Panc1 (cell line): ENCODE measurements at places on chromosomes 3 and 15. TPM values are rescaled to one million over a fixed set of nuclear protein-coding genes. Genes with fewer than 3 reads are reported as not detected.

The MORC1 gene
- not detected for total RNA-seq

The GOLGA6L1 gene
- not detected for total RNA-seq

The STAB1 gene
- total RNA-seq: 0.39 TPM

- H3K4me1 ChIP-seq: no peaks in the 10 kb centered on the region
- DNase-seq: no peak
- H3K27ac ChIP-seq: no peak overlapping the region
- no peak overlapping the region for H3K4me3 ChIP-seq
Measured at GRCh38 chr15:73904026-73904815, 22.0 kb upstream of the LOXL1 start.

- H3K4me1 ChIP-seq: no peaks in the 10 kb centered on the region
- H3K4me3 ChIP-seq: no peak overlapping the region
- H3K27me3 ChIP-seq: no peaks in the 10 kb centered on the region
- H3K36me3 ChIP-seq: no peaks in the 10 kb centered on the region
Measured at GRCh38 chr15:81633889-81634288, 259.9 kb upstream of the TMC3 start.

- H3K4me3 ChIP-seq: no peak overlapping the region
- H3K27me3 ChIP-seq: no peaks in the 10 kb centered on the region
- H3K36me3 ChIP-seq: peaks cover 14% of the 10 kb centered on the region; the same call in 1 of the 2 replicates
- no peak for DNase-seq
- H3K27ac ChIP-seq: peak overlapping the region; percentile 100
Measured at GRCh38 chr15:67091980-67092677, 26.7 kb downstream of the SMAD3 start.

GRCh38 chr3:192042116-192042515 is 581.2 kb downstream of the PYDC2 start:
- no peaks in the 10 kb centered on the region for H3K27me3 ChIP-seq
- no peaks in the 10 kb centered on the region for H3K36me3 ChIP-seq
- no peak overlapping the region for H3K4me3 ChIP-seq
- no peaks in the 10 kb centered on the region for H3K4me1 ChIP-seq
- no peak for DNase-seq

GRCh38 chr3:108590460-108590859 is 938 bp downstream of the DZIP3 start:
- H3K27me3 ChIP-seq: no peaks in the 10 kb centered on the region
- H3K36me3 ChIP-seq: peaks cover 11% of the 10 kb centered on the region
- no peak for DNase-seq
- H3K27ac ChIP-seq: peak overlapping the region; percentile 99
- peaks cover 17% of the 10 kb centered on the region for H3K4me1 ChIP-seq

GRCh38 chr3:23193831-23194230 is 9.3 kb upstream of the UBE2E2 start:
- H3K4me1 ChIP-seq: no peaks in the 10 kb centered on the region
- H3K4me3 ChIP-seq: no peak overlapping the region
- no peaks in the 10 kb centered on the region for H3K36me3 ChIP-seq
- no peak overlapping the region for H3K27ac ChIP-seq

DNA sequence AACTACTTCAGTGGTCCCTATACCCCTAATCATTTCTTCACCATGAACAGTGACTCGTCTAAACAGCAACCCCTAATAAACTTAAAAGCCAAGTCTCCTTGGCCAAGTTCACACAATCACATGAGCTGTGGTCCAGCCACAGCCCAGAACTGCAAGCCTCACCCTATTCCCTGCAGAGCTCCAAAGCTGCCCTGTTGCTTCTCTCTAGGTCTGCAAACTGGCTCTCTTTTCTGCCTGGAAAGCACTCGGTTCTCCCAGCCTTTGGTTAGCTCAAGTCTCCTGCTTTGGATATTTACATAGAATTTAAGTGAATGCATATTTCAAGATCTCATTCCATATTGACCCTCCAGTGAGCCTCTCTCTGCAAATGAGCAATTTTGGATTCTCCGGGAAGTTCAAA is 107.0 kb downstream of the TOP2B start:
- H3K27me3 ChIP-seq: no peaks in the 10 kb centered on the region
- DNase-seq: no peak
- no peaks in the 10 kb centered on the region for H3K36me3 ChIP-seq
- H3K4me3 ChIP-seq: no peak overlapping the region
